Stimulated activated CD4-positive, alpha-beta T cell treated with anti-CD3 and anti-CD28 coated beads, Interleukin-4, amount 100 ng/mL, for 1 hour (primary cell): ENCODE measurements at places on chromosomes 3 and 15.
A peak's percentile ranks its signal among the peaks of the same experiment; 100 is the strongest.

DNA sequence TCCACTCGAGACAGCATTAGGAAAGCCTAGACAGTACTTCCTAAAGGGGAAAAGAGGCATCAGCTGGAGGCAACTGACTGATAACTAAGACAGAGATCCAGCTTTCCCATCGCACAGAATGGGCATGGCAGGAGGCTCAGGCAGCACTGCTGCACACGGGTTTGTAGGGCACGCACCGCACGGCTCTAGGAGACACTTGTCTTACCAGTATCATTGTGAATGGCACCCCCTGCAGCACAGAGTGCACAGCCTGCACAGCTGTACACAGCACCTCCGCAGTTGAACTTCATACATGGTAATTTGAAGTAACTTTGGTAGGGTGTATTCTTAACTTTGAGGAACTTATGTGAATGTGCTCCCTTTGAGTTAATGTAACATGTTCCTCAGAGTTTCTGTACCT lies 281.6 kb downstream of the PLCL2 start:
- DNase-seq: peak; percentile 15

GRCh38 chr3:189567766-189568420 lies 63.3 kb upstream of the TP63 start:
- DNase-seq: no peak

DNA sequence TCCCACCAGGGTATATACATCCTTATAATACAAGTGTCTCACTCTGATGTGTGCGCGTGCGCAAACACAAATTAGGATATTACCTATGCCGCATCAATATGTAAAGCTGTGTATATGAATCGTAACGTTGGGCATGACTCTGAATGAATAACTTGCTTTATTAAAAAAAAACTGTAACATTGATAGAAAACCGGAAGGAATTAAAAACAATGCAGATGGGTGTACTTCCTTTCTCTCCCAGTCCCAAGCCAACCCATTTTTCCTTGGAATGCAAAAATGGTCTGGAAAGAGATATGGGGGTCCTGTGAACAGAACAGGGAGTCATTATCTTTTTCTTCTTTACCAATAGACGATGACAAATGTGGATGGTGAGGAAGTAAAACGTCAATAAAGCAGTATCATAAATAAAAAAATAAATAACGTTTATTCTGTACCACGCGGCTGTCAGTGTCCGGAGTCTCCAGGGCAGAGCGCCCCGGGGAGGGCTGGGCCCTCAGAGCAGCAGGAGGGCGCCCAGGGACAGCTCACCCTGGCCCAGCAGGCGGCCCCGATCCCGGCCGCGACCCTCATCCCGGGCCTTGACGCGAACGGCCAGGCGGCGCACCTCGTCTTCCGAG lies 1.6 kb downstream of the C2CD4B start:
- DNase-seq: no peak

- no peak for DNase-seq
These were observed 210.8 kb downstream of the RPLP1 start for GRCh38 chr15:69663441-69663840.

DNA sequence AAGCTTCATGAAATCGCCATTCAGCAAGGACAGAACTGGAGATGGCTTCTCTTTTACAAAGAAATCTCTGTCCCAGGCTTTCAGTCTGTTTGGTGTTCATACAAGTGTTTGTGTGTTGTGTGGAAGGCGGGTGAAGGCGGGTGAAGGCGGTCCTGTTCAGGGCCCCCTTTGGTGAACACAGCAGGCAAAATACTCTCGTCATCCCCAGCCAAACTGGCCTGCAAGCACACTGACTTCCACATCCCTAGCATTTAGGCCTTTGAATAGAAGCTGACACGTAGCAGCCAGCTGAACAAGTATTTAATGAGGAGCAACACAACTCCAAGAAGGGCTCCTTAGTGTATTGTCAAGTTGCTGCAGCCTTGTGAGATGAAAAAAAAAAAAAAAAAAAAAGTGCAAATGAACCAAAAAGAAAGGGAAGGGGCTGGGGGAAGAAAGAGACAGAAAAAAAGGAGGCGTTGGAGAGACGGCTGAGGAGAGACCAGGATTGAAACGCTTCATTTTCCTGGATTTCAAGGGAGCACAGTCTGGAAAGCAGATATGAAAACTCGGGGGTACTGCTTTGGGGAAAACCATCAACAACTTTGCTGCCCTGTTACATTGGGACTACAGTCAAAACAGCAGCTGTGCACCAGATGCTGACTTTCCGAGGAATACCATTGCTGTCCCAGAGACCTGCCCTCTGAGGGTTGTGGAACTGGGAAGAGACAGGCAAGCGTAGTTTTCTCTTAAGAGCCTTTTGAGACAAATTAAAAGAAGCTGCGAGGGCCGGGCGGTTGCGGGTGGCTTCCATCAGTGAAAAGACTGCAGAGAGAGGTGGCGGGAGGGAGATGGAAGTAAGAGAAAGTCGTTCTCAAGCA lies 74.6 kb downstream of the TGFBR2 start:
- no peak for DNase-seq

- DNase-seq: no peak
These were observed 125.6 kb downstream of the P3H2 start for GRCh38 chr3:189995129-189995528.

- DNase-seq: no peak
These were observed 779.7 kb upstream of the CFAP20DC start for GRCh38 chr3:59829527-59829926.

GRCh38 chr15:76309601-76310330 lies 1.5 kb downstream of the ETFA start:
- DNase-seq: no peak

DNA sequence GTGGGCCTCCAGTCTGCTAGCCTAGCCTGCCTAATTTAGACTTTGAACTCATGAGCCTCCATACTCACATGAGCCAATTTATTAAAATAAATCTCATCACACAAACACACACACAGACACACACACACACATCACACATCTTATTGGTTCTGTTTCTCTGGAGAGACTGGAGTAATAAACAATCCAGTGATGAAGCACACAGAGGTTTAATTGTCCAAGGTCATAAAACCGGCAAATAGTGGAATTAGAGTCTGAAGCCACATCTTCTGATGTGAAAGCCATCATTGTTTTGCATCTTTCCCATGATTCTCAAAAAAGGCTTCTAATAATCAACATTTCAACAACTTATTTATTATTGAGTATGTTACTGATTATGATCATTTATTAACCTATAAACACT lies 249.4 kb upstream of the KCNH8 start:
- no peak for DNase-seq

DNA sequence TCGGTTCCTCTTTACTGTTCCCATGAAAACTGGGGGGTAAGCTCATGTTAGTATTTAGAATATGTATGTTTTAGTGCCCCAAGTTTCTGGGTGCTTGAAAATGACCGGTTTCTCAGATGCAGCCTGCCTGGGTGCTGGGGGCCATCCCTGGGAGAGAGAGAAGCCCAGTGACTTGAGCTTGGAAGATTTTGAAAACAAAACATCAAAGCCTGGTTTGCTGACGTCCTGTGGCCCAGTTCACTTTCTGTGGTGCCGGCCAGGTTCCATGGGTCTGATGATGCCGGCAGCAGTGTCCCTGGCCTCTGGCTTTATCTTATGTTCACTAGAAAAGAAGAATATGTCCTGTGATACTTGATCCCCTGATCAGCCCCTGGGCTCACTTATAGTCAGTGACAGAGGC lies 17.1 kb downstream of the APBA2 start:
- no peak for DNase-seq

DNA sequence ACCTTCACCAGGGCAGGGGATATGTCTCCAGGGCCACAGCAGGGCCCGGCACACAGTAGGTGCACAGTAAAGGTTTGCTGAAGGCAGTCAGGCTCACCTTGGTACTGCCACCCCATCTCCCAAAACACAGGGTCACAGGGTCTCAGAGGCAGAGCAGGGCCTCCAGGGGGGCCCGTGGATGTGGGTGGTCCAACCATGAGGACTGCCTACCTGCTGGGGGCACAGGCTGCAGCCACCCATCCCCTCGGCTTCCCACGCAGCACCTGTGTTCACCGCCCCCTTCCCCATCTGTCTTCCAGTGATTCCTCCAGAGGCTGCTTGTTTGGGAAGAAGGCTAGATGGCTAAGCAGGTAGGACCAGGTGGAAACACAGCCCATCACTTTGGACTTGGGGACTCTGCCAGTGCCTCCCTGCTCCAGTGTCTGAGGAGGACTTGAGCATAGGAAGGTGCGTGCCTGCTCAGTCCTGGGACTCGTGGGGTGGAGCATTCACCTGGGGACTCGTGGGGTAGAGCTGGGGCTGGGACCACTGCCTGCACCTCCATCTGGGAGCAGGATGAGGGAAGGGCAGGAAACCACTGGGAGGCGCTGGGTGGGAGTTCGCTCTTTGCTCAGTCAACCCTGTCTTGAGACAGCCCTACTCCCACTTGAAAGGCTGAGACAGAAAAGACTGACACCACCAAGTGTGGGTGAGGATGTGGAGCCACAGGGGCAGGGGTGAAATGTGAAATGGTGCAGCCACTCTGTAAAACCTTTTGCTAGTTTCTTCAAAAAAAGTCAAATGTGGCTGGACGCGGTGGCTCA lies 18.8 kb upstream of the PLXND1 start:
- no peak for DNase-seq

- DNase-seq: no peak
These were observed 113.6 kb downstream of the POLR2M start for GRCh38 chr15:57820119-57820518.

DNA sequence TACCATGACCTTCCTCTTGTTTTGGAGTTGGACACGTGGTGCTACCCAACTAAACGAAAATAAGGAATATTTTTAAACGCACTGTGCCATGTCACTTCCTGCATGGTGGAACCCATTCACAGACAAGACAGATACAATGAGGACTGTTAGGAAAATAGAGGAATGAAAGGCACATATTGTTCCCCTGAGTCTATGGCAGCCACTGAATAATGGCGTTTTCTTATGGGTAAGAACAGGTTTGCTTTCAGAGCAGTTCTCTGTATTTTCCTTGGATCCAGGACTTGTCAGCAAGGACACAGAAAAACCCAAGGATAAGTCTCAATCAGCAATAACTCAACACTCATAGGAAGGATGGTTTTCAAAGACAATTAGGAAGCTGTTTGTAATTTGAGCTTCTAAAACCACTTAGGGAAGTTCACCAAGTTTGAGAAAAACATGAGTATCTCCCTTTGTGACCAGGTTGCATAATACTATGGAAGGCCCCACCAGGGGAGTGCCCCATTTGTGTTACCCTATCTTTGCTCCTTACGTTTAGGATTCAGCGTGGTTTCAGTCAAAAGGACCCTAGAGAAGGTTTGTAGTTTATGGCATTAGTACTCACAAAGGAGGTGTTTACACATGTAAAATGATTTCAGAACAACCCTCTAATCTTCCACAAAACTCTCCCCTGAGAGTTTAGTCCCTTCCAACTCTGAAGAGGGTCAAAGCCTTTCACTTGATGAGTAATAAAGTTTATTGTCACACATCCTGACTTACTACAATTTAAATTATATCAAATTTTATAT lies 487.2 kb upstream of the ATP11B start:
- DNase-seq: no peak

- DNase-seq: no peak
These were observed 522.5 kb downstream of the OCA2 start for GRCh38 chr15:27576576-27576975.

DNA sequence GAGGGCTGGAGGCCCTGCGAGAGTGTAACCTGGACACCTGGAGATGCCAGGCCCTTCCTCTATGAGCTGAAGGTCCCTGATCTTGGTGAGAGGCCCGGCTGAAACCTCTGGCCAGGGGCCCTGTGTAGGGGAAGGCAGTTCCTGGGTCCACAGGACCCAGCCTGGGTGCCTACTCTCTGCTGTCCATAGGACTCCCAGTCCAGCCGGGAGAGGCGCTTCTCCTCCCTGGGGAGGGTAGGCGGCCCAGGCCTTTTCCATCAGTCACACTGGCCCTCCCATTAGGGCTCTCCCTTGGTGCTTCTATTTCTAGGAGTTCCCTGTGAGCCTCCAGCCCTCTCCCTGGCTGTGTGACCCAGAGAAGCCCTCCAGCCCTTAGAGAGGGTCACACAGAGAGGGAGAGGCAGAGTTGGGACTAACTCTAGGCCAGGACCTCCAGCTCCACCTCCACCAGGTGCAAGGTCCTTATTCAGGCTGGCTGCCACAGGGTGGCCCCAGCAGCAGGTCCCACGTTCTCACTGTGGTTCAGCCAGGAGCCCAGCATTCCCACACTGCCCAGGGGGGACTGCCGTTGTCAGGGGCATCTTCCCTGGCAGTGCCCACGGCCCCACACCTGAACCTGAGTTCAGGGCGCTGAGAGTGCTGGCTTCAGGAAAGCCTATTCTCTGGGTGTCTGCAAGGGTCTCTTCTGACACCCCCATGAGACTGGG lies 146.8 kb downstream of the SMAD6 start:
- DNase-seq: no peak

DNA sequence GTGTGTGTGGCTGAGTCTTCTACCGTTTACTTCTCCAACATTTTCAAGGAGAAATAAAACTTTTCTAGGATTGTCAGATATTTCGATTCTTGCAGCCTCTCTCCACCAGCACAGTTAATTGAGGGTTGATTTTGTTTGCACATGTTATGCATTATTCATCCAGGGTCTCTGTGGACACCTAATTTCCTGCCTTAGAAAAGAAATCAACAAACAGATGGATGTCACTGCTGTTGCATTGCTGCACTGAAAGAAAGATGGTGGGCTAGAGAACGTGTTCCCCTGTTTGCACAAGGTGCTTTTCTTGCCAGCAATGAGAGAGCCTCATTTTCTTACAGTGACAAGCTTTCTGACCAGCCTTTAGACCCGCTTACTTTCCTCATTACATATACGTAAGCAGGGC lies 150.0 kb downstream of the CLSTN2 start:
- DNase-seq: no peak

DNA sequence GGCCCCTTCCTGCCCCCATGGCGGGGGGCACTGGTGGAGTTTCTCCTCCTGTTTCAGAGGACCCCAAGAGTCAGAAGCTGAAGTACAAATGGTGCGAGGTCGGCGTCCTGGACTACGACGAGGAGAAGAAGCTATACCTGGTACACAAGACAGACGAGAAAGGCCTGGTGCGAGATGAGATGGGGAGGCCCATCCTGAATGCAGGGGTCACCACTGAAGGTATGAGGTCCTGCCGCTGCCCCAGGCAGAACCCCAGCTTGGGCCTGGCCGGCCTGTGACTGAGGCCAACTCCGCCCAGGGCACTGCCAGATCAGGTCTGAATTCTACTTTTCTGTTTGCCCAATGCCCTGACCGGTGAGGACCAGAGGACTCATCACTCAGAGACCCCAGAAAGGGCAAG lies 15.0 kb downstream of the DNAH1 start:
- no peak for DNase-seq

- DNase-seq: no peak
These were observed 293.3 kb upstream of the THBS1 start for GRCh38 chr15:39287322-39288195.

DNA sequence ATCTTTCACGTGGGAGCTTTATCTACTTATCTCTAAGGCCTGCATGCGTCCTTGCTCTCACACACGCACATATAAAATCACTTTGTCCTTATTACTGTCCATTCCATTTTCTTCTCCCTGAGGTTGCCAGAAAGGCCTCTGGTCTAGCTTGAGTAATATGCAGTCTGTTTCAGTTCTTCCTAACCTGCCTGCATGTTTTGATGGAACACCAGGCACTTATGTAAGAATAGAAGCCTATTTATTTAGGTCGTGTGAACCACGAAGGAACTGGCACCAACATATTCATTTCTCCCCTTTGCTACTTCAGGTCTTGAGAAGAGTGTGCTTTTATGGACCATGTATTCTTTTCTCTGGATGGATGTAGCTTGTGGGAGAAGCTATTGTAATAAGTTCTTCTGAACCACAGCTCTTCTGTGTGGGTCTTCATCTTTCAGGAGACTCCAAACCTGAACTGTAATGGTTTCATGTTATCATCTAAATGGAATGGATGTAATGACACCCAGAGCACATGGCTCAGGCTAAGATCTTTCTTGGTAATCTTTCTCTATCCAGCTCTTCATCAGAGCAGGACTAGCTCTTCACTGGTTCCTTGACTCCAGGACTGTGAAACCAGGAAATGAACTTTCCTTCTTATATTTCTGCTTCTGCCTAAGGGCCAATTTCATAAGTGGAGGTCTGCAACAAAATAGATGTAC lies 53.8 kb downstream of the UBE2E2 start:
- DNase-seq: no peak
